ENCODE measurements at places on chromosomes 4 and X.

- DNase-seq: peak; percentile 54
Observed at GRCh38 chrX:71106427-71106826, at the start of gene CXorf65. TSS of gene CXorf65 (minus strand) at chrX:71106740. CDS start at chrX:71106556, 184 bp downstream.

DNA sequence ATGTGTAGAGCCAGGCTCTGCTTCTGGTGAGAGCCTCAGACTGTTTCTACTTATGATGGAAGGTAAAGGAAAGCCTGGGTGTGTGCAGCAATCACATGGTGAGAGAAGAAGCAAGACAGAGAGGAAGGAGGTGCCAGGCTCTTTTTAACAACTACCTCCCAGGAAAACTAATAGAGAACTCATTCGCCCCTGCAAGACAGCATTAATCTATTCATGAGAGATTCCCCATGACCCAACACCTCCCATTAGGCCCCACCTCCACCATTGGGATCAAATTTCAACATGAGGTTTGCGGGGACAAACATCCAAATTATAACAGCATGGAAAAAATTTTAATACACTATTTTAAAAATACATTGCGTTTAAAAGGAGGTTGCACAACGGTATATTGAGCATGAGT is 24.7 kb upstream of the GRIA3 start:
- no peak for DNase-seq

DNA sequence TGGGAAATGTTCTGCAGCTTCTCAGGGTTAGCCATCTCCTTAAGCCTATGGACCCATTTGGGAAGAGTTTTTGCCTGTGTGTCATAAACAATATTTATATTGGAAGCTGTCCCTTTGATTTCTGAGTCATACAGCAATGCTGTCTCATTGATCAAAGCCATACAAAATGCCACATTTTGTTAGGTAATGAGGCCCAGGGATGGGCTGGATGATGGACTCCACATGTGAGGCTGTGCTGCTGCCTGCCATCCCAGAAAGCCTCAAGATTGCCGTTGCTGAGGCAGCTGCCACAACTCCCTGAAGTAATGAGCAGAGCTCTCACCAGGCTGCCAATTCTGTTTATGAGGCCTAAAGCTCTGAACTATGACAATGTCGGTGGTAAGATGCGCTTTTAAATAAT is 12.2 kb upstream of the GJB1 start:
- no peak for DNase-seq

DNA sequence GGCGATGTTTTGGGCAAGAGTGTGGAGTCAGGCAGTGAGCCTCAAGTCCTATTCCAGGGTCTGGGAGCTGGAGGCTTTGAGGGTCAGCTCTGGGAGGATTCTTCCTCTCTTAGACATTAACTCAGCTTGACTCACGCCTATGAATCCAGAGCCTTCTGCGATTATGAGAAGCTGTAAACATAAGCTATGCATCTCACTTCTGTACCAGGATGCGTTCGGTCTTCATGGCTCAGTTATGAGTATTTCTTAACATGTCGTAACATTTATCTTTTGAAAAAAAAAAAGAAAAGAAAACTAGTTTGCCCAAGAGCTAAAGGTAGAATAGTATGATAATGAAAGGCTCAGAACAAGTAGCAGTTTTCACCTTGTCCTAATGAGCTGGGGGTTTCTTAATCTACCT is 4.6 kb downstream of the SHROOM2 start:
- DNase-seq: no peak

- DNase-seq: no peak
Observed at GRCh38 chrX:135605906-135606305, 85.4 kb downstream of the INTS6L start.

DNA sequence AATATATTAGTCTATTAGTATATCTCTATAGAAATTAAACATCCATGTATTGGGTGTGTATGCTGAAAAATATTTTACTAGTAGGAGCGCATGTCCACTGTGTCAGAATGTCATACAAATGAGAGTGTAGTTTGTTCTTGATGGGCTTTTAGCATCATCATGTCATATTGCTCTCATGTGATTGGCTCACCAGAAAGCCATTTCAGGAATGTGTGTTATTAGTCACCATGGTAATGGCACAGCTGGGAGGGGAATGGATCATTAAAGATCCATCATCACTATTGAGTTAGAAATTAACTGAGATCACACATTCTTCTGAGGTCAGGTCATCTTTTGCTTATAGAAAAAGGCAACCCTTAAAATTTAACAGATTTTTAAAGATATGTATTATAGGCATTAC is 77.3 kb downstream of the PHEX start:
- no peak for DNase-seq
